ENCODE measurements at places on chromosomes 2 and 18.

- DNase-seq: no peak
Measured at GRCh38 chr18:66325251-66325650, 278.6 kb downstream of the CDH19 start.

DNA sequence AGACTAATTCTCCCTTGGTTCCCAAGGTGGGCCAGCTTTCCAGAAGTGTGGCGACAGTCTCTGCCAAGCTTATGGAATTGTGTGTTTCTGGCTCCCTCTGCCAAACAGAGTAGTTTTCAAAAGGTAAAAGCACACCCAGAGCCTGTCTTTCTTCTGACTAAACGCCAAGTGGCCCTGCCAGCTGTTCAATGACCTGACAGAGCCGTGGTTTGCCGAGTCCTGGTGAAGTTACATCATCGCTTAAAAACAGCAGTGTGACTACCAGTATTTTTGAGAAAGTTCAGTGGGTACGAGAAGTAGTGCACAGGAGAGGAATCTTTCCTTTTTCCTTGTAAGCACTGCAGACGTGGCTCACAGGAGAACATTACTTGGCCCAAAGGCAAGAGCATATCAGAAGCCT, 1.9 kb downstream of the PER2 start:
- peak; percentile 36 for DNase-seq

GRCh38 chr2:176464886-176465564, 195.8 kb downstream of the MTX2 start:
- peak; percentile 55 for DNase-seq

- DNase-seq: no peak
Measured at GRCh38 chr2:101776172-101777043, 78.9 kb downstream of the MAP4K4 start.

DNA sequence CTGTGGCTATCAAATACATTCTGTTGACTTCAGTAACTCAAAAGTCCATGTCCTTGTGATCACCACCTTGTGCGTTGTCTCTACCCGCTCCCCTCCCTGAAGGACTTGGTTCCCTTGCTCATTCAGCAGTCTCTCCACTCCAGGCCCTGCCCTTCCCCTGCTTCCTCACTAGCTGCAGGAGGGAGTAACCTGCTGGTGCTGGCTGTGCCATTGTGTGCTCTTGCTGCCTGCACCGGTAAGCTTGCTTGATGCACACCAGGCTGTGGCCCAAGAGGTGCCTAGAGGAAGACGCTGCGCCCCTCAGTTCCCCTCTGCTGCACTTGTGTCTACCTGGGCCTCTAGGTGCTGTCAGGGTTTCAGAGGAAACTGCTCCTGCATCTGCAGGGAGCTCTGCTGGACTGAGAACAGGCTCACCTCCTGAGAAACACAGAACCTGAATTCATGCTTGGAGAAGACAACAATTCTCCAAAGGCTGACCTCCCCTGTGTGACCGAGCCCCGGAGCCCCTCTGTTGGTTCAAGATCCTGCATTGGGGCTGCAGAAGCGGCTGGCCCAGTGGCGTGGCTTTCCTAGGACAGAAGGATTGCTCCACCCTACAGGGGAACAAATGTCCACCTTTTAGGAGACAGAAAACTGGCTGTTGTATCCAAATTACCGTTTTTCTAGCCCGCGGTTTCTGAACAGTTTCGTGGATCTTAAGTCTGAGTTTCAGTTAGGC, 33.6 kb downstream of the PTPRM start:
- peak; percentile 30 for DNase-seq

DNA sequence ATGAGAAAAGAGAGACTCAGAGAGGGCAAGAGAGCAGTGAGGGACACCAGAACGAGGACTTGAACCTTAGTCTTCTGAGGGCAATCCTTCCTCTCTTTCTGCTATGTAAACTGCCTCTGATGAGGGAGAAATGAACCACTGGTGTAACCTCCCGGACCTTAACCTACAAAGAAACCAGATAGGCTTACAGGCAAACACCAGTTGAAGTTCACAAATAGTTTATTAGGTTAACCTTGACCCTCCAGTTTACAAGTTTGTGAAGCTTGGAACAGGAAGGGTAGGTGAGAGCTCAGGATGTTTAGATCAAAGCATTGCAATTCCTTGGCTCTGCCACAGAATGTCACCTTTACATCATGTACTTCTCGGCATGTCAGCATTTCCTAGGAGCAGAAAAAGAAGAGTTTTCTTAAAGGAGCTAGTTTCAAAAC, 486.4 kb upstream of the SPRED2 start:
- DNase-seq: no peak

- DNase-seq: no peak
Measured at GRCh38 chr18:22705328-22705727, 227.8 kb upstream of the RBBP8 start.

DNA sequence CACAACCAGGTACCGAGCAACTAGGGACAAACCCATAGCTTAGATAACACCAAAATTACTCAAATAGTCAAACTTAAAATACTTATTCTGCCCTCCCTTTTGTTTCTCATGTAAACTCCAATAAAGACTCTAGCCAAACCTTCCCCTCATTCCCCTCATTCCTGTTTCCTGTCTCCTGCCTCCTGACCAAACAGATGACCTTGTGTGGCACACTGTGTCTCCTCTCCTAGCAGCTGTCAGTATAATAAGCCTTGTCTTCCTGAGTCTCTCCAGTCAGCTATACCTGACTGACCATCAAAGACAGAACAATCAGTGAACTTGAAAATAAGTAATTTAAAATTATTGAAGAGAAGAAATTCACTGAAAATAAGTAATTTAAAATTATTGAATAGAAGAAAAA, 14.3 kb downstream of the SULT1C4 start:
- DNase-seq: no peak

DNA sequence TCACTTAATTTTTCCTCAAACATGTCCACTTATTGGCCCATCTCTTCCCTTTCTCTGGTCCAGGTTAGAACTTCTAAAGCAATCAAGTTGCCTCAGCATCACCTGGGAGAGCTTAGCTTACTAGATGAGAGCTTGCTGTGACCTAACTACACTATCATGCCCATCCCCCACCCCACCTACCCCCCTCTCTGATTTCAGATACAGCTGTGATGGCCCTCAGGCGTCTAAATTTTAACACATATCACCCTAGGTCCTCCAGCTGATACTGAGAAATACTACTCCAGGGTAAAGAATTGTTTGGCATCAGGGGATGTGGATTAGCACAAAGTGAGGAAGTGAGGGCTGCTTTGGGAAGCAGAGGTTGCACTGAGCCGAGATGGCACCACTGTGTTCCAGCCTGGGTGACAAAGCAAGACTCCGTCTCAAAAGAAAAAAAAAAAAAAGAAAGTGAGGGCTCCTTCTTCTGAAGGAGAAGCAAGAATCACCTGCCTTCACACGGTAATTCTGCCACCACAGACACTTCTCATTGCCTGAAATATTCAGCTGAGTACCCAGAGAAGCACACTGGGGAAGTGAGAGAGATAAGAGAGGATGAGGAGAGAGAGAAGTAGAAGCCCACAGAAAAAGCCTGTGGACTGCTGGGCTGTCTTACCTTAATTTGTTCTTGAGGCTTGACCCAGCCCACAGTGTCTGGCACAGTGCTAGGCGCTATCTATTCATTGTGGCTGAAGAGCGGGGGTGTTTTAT, 263.4 kb downstream of the ASXL3 start:
- no peak for DNase-seq
